Pancreas (tissue), 10 donors: ENCODE measurements at places on chromosomes 5 and 9.

- no peak for DNase-seq
These were observed 34.9 kb upstream of the FST start for GRCh38 chr5:53445569-53445968.

- DNase-seq = no peak
These were observed 91.7 kb downstream of the EDIL3 start for GRCh38 chr5:84292788-84293653.

DNA sequence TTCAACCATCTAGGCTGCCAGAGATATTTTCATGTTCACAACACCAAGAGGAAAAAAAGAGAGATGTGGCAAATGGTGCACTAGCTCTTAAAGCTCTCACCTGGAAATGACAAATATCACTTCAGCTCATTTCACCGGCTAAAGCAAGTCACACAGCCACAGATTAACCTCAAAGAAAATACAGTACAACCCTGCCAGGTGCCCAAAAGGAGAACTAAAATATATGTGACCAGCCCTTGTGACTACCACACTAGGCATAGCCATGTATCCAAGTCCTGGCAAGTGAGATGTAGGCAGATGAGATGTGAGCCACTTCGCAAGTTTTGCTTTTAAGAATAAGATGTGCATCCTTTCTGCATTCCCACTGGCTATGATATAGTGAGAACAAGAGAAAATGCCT lies 41.4 kb downstream of the AGTPBP1 start:
- DNase-seq = no peak

DNA sequence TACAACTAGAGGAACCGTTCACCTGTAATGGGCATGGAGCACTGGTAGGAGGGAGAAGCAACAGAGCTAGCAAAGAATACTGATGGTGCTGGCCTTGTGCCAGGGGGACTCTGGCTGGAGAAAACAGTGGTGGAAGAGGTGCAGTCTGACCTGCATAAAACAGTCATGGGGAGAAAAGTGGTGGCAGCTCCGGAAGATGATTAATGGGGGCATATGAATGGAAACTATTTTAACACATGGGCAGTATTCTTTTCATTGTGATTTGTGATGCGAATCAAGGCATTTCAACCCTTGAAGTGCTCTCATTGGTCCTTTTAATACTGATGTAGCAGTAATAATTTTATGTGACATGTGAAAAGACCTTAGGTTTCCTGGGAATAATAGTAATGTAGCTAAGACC lies 219.6 kb downstream of the ADAMTS6 start:
- DNase-seq = no peak

DNA sequence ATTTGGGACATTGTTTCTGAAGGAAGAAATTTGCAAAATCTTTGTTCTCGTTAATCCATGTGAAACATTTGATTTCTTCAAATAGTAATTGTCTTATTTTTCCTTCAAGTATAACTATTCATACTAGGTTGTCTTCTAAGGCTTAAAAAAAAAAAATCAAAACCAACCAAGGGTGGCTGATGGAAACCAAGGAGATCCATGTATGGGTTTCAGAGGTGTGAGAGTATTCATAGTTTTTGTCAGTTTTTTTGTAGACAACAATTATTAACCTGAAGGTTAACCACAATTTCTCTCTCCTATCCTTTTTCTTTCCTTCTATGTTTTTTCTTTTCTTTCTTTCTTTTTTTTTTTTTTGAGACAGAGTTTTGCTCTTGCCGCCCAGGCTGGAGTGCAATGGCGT lies 35.4 kb downstream of the KDM4C start:
- no peak for DNase-seq

GRCh38 chr5:170475294-170476000 lies 28.4 kb upstream of the KCNIP1 start:
- no peak for DNase-seq

GRCh38 chr5:93572101-93572607 lies 8.9 kb downstream of the NR2F1-AS1 start:
- DNase-seq = no peak

- no peak for DNase-seq
These were observed 127.1 kb downstream of the DPYSL3 start for GRCh38 chr5:147382776-147383175.

GRCh38 chr5:88203981-88204750 lies 64.5 kb downstream of the TMEM161B start:
- no peak for DNase-seq

DNA sequence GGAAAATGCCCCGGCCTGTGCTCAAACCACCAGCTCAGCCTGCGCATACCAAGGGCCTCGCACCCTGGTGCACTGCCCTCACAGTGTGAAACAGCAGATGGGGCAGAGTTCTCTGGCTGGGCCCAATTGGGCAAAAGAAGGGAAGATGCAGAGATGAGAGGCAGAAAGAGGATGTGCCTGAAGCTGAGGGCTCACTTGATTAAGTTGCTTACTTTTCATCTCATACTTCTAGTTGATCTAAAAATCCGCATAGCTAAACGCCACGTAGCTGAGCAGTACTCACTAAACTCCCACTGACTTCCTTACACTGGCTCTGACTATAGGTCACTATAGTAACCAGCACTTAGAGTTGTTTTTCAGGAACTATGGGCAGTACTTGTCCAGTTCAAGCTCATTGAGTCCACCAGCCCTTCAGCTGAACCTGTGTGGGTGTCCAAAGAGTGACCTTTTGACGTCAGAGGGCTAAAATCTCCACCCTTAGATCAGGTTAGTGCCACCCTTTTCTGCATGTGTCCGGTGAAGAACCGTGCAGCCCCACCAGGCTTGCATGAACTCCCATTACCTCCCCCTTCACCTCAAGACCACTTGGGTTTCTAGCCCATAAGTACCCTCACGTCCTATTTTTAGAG lies 215.2 kb downstream of the AUH start:
- DNase-seq = no peak

- no peak for DNase-seq
These were observed 1.9 kb downstream of the ALDH1A1 start for GRCh38 chr9:72950875-72951442.

DNA sequence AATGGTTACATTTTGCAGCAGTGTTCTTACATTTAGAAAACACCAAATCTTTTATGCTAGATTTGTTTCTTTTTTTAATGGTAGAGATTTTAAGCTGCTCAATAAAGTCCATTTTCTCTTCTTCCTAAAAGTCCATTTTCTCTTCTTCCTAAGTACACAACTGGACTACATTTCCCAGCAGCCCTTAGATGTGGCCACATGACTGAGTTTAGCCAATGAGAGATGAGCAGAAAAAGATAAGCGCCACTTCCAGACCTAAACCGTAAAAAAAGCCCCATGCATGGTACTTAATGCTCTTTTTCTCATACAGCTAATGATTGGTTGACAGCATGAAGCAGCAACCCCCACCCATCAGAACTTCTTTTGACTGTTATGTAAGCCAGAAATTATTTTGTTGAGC lies 206.7 kb downstream of the FAM114A2 start:
- DNase-seq = no peak

- peak; percentile 10 for DNase-seq
These were observed 14.0 kb upstream of the RNU6ATAC start for GRCh38 chr9:134178394-134178767.

- DNase-seq = no peak
These were observed 91.8 kb downstream of the GLIS3 start for GRCh38 chr9:4207881-4208615.

GRCh38 chr9:113446323-113446740 lies 17.2 kb upstream of the RGS3 start:
- no peak for DNase-seq

DNA sequence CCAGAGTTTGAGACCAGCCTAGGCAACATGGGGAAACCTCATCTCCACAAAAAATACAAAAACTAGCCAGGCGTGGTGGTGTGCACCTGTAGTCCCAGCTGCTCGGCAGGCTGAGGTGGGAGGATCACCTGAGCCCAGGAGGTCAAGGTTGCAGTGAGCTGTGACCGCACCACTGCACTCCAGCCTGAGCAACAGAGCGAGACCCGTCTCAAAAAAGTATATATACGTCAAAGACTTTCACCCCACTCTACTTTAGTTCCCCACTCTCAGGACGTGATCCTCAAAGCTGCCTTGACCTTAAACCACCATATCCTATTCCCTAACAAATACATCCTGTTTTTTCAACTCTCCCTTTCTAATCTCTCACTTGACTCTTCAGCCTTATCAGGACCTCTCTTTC lies 41.0 kb downstream of the PCDHGC5 start:
- no peak for DNase-seq

- no peak for DNase-seq
These were observed 55.9 kb upstream of the MYO10 start for GRCh38 chr5:16992006-16992405.

GRCh38 chr9:13576101-13576500 lies 296.6 kb upstream of the MPDZ start:
- DNase-seq = no peak

DNA sequence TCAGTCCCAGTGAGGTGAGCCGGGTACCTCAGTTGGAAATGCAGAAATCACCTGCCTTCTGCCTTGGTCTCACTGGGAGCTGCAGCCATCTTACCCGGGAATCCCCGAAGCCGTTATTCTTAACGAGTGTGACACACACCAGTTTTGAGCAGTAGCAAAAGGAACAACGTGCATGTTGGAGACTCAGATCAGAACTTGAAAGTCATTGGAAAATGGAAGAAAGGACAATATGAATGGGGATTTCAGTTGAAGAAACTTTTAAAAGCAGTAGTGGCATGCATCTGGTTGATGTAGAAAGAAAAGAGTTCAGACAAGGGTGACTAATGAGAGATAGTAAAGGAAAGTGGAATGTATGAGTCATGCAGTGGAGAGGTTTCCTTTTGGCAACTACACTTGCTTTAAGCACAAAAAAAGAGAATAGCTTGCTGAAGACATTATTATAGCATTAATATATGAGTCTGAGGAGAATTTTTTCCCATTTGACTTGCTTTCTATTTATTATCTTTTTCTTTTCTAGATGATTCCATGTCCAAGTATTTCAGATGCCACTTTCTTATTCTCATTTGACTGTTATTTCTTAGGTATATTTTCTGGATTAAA lies 44.4 kb upstream of the ANKDD1B start:
- DNase-seq = no peak

- DNase-seq = no peak
These were observed 135.2 kb upstream of the HMHB1 start for GRCh38 chr5:143676802-143677201.

GRCh38 chr9:101693546-101694336 lies 44.7 kb downstream of the GRIN3A start:
- DNase-seq = no peak

GRCh38 chr5:132309679-132310078 lies 15.5 kb downstream of the SLC22A4 start:
- no peak for DNase-seq

DNA sequence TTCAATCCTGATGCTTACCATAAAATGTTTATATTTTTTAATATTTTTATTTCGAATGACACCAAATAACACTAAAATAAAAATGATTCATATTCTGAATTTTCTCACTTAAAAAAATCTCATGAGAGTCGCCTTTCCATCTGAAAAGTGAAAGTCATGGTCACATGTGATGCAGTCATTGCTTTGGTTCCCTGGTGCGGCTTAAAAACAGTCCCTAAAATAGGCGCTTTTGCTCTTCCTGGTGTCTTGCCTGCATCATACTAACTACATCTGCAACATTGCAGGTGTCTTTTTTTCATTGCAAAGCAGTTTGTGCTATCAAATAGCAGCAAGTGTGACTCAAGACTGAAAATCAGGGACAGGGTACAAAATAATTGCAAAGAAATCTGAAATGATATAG lies 185.2 kb upstream of the NREP start:
- no peak for DNase-seq

DNA sequence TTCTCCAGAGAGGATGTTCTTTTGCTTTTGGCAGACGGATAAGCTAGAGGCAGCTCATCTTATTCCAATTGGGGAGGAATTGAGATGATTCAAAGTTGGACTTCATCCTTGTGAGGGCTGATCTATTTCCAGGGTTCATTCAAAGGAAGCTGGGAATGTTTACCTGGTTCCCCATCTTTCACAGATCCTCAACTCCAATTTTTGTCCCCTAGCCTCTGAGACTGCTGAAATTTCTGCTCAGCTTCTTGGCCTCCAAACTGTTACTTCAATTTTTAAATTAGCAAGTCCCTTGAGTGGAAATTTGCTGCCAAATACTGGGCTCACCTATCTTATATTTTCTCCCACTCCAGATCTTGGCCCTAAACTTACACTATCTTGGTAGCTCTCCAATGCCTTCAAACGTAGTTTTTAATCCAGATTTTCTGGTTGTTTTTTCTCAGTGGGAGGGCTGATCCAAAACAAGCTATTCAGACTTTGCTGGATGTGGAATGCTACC lies 93.9 kb upstream of the NEK6 start:
- no peak for DNase-seq

GRCh38 chr9:119370816-119371215 lies 1.6 kb upstream of the BRINP1 start:
- peak; percentile 41 for DNase-seq

GRCh38 chr5:164742025-164742424 lies 1236.6 kb downstream of the MAT2B start:
- DNase-seq = no peak

DNA sequence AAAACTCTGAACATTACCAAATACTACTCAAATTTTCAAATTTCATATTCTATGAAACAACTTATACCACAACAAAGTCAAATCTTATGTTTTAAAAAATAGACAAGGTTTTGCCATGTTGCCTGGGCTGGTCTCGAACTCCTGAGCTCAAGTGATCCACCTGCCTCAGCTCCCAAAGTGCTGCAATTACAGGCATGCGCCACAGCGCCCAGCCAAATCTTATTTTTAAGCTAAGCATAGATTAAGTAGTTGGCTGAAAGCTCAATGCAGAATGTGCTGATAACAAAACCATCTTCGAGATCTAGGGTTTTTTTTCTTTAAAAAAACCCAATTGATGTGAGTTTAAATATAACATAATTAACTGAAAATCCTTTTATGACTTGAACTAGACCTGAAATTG lies 6.4 kb downstream of the LMBRD2 start:
- no peak for DNase-seq

GRCh38 chr9:21527579-21527978 lies 45.5 kb upstream of the IFNE start:
- peak; percentile 6 for DNase-seq

DNA sequence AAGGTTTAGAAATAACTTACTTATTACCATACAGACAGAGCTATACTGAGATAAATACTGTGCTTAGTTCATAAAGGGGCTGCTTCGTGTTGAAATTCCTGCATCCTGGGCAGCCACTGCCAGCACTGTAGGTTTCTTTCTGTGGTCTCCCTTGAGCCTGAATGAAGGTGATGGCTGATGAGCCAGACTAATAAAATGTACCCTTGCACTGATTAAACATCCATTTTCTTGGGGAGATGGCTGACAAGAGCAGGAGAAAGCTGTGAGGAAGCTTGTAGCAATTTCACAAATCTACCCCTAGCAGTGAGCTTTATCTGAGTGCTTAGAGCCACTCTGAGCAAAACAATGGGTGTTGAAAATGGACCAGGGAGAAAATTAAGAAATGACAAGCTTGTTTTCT lies 23.3 kb upstream of the ZSWIM6 start:
- DNase-seq = no peak

GRCh38 chr9:76751001-76751400 lies 13.2 kb upstream of the PCA3 start:
- DNase-seq = no peak

- DNase-seq = no peak
These were observed 98.4 kb downstream of the PDE4D start for GRCh38 chr5:59795141-59795540.
